Liver (tissue), 10 donors: ENCODE measurements at places on chromosomes 5 and 9.

DNA sequence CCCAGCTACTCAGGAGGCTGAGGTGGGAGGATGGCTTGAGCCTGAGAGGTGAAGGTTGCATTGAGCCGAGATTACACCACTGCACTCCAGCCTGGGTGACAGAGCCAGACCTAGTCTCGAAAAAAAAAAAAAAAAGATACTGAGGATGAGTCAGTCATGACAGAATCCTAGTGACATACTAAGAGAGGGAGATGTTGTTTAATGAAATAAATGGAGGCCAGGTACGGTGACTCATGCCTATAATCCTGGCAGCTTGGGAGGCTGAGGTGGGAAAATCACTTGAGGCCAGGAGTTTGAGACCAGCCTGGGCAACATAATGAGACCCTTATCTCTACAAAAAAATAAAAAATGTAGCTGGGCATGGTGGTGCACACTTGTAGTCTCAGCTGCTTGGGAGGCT is 107.2 kb downstream of the ZFAND5 start:
- DNase-seq = no peak

DNA sequence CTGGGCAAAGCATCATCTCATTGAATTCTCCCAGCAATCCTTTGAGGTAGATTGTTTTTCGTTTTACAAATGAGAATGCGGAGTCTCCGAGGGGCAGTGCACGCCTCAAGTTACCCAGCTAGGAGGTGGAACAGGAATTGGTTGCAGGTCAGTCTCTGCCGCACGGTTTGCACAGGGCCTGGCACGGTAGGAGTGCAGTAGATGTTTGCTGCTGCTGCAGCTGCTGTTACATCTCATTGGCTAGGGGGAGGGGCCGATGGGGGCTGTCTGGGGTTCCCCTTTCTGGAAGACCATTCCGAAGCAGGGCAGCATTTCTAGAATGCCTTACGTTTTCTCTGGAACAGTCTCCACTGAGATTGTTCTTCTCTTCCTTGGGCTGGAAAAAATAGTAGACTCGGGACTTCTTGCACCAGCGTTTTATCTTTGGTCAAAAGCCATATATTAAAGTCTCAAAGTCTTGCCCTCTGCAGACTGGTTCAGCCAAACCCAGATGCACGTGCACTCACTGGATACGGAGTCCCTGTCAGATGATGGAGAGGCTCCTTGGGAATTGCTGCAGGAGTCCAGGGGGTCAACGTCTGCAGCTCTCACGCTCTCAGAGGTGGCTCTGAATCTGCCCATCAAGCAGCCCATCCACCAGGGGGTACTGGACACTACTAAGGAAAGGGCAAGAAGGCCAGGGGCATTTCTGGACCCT is 1.2 kb downstream of the USP20 start:
- no peak for DNase-seq

DNA sequence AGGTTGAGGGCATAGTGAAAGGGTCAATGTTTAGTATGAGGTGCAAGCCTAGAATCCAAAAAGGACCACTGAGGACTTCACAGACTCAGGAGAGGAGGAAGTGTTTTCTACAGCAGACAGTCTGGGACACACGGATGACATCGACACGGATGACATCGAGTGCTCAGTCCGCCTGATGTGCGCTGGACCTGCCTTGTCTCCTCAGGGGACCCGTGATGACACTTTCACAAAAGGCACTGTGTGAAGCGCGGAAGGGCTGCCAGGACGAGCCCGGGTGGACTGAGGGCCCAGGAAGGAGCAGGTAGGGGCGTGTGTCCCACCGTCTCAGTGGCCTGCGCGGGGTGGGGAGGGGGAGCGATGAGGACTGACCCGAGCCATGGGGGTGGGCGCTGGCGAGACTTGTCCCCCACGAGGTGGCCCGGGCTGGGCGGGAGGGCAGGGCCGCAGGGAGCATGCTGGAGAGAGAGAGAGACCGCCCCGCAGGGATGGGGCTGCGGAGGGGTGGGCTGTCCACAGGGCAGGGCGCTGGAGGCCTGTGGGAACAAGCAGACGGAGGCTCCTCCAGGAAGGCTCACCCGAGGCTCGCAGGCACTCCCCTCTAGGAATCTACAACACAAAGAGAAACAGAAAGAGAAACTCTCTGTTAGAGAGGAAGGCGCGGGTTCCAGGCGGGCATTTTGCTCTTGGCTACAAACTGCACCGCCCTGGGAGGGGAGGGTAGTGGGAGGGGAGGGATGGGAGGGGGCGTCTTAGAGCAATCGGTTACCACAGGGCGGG is 54.9 kb downstream of the USP20 start:
- no peak for DNase-seq

DNA sequence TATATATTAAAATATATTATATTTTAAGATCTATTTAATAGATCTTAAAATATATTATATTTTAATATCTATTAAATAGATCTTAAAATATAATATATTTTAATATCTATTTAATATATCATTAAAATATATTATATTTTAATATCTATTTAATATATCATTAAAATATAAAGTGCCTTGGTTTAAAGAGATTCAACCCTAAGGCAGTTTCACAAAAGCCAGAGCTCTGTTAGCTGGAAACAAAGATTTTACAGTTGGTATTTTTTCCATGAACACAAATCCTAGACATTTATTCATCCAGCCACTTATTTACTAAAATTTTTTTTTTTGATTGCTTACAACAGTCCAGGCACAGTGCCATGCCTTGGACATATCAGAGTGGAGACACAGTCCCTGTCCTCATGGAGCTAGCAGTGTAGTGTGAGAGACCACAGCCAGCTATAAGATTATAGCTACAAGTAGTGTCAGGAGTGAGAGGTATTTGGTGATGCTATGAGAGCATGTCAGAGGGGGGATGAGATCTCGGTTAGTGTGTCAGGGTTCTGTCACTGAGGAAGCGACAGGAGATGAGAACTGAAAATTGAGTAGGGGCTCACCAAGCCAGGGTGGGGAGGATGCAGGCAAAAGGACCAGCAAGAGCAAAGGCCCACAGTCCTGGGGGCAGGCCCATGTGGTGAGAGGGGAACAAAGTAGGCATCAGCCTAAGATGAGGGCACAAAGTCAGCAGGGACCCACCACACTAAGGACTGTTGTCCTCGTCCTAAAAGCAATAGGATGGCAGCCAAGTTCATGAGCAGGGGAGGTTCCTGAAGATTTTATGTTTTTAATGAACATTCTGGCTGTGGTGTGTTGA is 74.5 kb downstream of the FBXO38 start:
- no peak for DNase-seq

GRCh38 chr5:149748471-149749094 is 18.5 kb downstream of the PPARGC1B start:
- DNase-seq = no peak

GRCh38 chr9:107172160-107172978 is 110.7 kb upstream of the RAD23B start:
- DNase-seq = peak; percentile 70

DNA sequence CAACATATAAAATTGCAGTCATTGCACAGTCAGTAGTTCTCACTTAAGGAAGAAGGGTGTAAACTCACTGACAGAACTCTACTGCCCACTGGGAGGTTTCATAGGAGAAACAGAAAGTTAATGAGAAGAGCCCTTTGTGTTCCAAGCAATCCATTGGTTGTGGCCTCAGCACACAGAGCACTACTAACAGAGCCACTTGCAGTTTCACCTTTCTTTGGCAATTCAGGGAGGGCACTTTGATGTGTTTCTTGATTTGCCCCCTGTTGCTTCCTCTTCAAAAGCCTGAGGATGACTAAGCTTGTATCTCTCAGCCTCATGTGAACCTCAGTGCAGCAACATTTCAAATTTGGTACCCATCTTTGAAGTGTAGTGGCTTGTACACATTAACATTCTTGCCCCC is 409.4 kb downstream of the DMRTA1 start:
- DNase-seq = no peak

GRCh38 chr5:137595396-137596079 is 96.4 kb upstream of the SPOCK1 start:
- DNase-seq = peak; percentile 16

DNA sequence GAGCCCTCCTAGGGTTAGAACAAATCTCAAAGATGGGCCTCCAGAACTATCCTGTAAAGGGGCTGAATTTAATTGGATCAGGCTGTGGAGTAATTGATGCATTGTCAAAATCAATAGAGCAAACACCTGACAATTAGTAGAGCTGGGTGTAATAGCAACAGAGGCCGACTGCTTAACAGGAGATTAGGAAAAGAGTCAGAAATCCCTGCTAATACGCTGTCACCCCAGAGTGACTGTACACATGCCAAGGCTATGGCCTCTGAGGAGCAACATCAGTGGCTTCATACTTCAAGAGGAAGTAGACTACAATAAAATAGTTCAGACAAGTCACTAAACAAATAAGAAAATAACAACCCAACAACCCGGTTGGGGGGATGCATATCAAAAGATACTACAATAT is 18.7 kb upstream of the GRPEL2 start:
- DNase-seq = no peak

DNA sequence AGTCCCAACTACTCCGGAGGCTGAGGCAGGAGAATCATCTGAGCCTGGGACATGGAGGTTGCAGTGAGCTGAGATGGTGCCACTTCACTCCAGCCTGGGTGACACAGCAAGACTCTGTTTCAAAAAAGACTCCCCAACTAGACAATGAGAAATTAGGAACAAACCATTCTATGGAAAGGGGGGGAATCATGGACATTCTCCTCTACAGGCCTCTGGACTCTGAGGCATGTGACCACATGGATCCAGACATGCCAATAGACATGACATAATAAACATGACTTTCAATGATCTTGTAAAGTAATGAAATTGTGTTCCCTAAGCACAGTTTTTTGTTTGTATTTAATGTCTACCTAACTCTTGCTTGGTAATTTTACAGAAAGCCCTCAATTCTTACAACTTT is 8.8 kb downstream of the HOMER1 start:
- DNase-seq = no peak

DNA sequence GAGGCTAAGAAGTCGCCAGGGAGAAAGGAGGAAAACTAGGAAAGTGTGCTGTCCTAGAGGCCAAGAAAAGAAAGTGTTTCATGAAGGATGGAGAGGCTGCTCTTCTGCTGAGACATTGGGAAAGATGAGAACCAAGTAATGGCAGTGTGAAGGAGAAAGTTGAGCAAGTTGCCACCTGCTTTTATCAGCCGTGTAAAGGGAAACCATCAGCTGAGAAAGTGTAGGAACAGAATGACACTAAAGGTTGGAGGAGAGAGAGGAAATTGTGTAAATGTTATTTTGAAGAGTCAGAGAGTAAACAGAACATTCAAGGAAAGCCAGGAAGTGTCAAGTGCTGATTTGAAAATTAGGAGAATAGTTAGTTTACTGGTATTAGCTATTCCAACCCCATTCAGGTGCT is 125.0 kb downstream of the CEMIP2 start:
- DNase-seq = no peak

- no peak for DNase-seq
These were observed 38.3 kb downstream of the LRSAM1 start for GRCh38 chr9:127489471-127490115.

- DNase-seq = no peak
These were observed 17.2 kb upstream of the MCCC2 start for GRCh38 chr5:71569748-71570509.

DNA sequence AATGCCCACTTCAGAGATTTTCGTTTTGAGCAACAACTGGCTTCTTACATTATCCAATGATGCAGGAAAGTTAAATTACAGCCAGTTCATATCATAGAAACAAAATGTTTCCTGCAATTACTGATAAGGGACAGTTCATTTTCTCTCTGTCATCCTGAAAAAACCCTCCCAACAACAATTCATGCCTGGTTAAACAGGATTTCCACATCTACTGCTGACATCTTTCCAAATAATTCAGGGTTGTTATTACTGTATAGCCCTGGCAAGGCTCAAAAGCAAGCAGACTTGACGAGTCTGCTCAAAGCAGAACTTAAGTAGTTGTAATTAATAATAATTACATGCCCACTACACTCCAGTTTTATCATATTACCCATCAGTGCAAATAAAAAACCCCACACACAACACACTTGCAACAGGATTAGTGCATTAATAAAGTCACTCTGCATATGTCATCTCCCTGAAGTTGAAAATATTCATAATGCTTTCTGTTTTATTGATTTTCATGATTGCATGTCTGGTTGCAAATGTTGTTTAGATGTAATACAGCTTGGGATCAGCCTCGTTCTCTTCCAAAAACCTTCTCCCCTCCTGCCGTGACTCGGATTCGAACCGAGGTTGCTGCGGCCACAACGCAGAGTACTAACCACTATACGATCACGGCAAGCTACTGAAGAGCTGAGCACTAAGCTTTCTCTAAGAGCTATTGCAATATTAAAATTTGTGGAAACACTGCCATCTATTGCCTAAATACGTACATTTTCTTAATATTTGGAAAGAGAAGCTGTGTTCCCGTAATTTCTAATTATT is 119.6 kb upstream of the NFIB start:
- DNase-seq = no peak

DNA sequence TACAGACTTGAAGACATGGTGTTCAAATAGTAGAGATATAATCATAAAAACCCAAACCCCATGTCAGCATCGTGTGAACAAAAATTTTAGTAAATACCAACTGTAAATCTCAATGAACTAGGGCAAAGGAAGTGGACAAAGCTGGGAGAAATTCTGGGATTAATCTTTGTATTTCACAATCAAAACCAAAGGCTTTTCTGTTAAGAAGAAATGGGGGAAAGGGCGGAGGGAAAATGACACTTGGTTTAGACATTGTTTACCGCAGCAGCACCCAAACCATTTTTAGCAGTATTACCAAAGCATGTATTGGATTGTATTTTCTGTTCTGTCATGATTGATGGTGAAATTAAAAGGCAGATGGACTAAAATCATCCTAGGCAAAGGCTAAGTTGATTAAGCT is 134.2 kb upstream of the PRSS3 start:
- no peak for DNase-seq

DNA sequence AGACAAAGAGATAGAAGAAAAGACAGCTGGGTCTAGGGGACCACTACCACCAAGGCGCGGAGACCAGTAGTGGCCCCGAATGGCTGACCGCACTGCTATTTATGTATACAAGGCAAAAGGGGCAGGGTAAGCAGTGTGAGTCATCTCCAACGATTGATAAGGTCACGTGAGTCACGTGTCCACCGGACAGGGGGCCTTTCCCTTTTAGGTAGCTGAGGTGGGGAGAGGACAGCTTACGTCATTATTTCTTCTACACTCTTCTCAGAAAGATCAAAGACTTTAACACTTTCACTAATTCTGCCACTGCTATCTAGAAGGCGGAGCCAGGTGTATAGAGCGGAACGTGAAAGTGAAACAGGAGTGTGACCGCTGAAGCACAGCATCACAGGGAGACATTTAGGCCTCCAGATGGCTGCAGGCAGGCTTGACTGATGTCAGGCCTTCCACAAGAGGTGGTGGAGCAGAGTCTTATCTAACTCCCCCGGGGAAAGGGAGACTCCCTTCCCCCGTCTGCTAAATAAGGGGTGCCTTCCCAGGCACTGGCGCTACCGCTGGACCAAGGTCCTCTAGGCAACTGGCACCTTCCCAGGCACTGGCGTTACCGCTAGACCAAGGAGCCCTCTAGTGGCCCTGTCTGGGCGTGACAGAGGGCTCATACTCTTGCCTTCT is 6.1 kb upstream of the PRR16 start:
- DNase-seq = no peak
